NCI-H460 (cell line): ENCODE measurements at places on chromosomes 7 and 10. TPM values are rescaled to one million over a fixed set of nuclear protein-coding genes. Genes with fewer than 3 reads are reported as not detected.

The TPST1 gene
- 4.8 and 5.6 TPM in 2 replicates for total RNA-seq

The KLF14 gene
- total RNA-seq: not detected in 2 replicates

The TFPI2 gene
- total RNA-seq: 976 and 998 TPM in 2 replicates

The FKBP6 gene
- 0.17 TPM in 1 of 2 replicates, not detected in the other for total RNA-seq

The CUZD1 gene
- total RNA-seq: 1.6 and 2.2 TPM in 2 replicates

The CALML5 gene
- not detected in 2 replicates for total RNA-seq

The UFSP1 gene
- total RNA-seq: 4.6 and 7.0 TPM in 2 replicates

The NKX1-2 gene
- total RNA-seq: 0.02 TPM in 1 of 2 replicates, not detected in the other

The SFMBT2 gene
- total RNA-seq: 3.8 and 4.0 TPM in 2 replicates

The NCF1 gene
- not detected in 2 replicates for total RNA-seq

DNA sequence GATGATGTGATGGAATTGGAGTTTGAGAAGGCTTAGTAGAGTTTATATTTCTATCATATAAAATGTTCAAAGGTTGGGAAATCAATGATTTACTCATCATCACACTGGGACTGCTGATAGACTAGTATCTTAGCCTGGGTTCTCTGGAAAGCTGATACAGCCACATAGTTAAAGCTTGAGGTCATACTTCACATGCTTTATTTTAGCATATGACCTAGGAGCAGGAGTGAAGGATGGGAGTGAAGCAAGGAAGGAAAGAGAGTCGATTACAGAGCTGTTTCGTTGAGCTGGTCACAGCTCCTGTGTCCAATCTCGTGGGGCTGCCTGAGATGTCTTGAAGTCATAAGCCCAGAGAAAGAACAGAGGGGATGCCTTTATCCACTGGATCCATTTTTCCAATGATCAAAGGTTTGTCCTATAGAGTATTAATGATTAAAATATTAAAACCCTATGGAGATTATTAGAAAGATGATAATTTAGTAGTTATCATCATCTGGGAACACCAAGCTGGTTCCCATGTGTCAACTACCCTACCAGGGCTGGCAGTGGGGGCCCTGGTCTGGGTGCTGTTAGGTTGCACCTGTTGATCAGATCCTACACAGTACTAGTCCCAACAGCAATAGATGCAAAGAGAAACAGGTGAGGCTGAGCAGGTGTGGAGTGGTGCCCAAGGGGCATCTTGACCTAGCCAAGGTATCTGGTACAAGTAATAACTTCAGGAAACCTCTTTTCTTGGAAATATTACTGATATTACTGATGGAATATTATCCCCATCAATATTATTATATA lies 77.8 kb downstream of the BAMBI start:
- no peak for DNase-seq

DNA sequence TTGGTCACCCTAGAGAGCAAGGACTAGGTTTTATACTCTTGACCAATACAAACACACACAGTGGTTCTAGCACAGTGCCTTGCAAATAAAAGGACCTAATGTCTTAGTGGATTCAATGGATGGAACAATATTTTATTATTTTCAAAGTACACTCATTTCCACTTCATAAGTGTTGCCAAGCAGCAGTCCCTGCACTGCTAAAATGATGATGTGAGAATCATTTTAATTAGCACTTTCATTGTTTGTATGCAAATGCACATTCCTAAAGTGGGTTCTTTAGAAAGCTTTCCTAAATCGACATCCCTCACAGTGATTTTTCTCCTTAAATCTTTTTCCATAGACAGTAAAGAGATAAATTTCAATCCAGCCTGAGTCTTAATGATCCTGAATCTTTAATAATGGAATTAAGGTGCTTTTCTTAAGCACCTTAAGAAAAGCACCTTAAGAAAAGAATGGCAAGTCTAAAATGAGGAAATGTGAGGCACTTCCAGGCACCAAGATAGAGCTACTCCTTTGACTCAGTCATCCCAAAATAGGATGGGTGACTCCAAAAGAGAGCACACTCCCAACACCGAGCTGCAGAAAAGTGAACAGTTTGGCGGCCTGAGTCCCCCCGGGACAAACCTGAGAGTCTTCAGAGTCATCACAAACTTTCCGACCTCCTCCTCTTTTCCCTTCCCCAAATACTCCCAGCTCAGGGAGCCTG lies 84.5 kb downstream of the SORBS1 start:
- no peak for DNase-seq

DNA sequence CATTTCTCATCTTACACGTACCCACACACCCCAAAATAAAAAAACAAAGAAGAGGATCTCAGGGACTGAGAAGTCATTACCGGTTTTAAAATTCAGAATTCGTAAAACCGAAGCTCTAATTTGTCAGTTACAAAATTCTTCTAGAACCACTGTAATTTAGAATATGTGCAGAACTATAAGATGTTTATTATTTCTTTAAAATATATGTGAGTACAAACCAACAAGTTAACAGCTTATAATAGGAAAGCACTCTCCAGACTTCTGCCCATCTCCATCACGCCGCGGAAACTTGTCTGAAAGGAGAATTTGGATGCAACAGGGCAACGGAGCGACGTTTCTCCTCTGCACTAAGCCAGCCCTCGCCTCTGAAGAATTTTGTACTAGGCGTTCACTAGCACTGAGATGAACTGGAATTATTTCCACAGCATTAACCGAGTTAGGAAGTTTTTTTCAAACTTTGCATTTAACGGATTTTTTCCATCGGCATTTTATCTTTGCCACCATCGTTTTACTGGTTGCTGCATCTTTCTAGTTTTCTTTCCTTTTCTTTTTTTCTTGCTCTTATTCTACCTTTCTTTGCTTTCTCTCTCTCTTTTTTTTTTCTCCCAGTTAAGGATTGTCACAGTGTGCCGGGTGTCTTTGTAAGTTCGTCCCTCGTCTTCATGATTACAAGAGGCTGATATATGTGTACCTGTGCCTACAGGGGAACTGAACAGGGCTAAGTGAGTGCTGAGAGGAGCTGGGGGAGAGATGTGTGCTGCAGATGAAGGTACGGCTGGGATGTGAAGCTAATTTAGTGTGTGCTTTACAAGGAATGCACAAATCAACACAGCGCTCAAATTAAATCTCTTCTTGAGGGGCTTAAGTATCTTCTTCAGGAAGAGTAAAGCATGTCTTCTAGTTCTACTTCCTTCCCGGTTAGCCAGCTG lies 295.9 kb upstream of the NFE2L3 start:
- DNase-seq: no peak

GRCh38 chr10:59625721-59626522 lies 83.7 kb downstream of the SLC16A9 start:
- DNase-seq: peak; percentile 58

DNA sequence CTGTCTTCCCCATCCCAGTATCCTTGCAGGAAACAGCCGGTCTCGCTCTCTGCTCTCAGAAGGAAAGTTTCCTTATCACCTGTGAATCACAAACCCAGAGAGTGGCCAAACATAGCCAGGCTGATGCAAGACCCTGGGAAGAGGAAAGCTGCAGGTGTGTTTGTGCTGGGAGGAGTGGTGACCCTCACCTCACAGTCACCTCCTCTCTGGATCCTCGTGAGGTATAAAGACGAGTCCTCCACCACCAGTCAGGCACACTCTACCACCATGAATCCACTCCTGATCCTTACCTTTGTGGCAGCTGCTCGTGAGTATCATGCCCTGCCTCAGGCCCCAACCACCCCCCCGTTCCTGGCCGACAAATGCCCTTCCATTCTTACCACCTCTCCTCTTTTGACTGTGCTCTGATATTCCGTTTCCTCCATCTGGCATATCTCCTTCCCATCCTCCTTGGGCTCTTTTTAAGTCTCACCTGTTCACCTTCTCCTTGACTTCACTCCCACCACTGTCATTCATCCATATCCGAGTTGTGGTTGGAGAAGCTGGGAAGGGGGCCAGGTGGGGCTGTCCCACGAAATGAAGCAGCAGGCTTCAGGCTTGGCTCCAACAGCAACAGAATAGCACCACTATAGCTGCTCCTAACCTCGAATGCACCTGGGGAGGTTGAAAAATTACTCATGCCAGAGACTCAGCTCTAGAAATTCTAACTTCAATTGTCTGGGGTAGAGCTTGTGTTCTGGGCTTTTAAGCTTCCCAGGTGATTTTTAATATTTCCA lies at the start of gene PRSS1:
PRSS1 (plus strand) TSS at position 255 of the 776 bp plus-strand sequence; CDS start at position 268, 13 bp downstream.
- DNase-seq: no peak

GRCh38 chr7:131145770-131146169 lies 181.9 kb upstream of the MKLN1 start:
- DNase-seq: no peak

- no peak for DNase-seq
Observed at GRCh38 chr7:491292-491957, 28.2 kb downstream of the PDGFA start.

DNA sequence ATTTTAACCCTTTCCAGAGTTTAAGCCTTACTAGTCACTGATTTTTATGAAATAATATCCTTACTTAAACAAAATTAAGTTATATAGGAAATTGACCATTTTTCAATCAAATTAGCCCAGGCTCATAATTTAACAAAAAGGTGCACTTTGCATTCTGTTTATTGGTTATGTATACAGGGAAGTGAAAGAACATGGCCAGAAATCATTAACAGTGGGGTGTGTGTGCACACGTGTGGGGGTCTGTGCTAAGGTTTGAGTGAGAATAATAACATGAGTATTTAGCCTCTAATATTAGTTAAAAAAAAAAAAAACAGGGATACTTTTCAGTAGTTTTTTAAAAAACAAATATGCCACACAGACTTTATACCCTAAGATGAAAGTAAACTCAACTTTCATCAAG lies 510.5 kb upstream of the PFKP start:
- no peak for DNase-seq

- DNase-seq: no peak
Observed at GRCh38 chr10:62688971-62689700, 115.4 kb upstream of the ADO start.

GRCh38 chr7:133480868-133481267 lies 228.0 kb downstream of the EXOC4 start:
- DNase-seq: no peak

DNA sequence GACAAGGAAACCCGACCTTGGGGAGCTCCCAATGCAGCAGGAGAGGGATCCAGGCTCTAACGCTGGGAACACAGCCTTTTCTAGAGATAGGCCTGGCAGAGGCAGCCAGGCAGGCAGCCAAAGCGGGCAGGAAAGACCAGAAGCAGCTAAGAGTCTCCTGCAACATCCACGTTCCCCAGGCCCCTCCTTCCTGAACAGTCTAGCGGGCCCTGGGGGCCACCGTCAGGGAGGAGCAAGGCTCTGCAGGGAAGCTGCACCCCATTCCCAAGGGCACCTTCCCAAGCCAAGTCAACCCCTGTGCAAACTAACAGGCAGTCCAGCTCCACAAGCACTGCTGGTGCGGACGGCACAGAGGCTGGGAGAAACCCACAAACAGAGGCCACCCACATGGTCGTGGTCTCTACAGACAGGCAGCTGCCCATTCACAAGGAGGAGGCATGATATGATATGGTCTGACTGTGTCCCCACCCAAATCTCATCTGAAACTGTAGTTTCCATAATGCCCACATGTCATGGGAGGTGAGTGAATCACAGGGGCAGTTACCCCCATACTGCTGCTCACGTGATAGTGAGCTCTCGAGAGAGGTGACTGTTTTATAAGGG lies 115.7 kb downstream of the MAD1L1 start:
- DNase-seq: no peak

DNA sequence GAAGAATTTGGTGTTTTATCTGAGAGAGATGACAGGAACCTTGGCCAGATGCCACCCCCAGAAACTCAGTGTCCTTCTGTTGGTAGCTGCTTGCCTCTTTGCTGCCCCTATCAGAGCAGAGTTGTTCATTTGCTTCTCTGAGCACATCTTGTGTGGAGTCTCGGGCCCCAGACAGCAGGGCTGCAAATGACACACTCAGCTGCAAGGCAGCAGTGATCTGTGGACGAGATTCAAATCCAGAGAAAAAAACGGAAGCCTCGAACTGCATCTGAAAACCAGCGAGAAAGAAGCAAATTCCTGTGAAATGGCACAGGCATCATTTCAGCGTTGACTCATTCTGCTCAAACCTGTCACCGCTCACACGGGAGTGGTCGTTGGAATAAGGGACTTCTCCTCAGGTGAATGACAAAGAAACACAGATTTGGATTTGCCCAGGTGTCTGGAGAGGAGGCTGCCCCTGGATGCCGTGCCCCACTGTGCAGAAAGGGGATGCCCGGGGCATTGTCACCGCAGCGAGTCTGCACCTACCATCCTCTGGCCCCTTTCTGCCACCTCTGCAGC lies 144.7 kb downstream of the PFKFB3 start:
- DNase-seq: no peak

- no peak for DNase-seq
Observed at GRCh38 chr7:96527133-96527827, 182.4 kb downstream of the SEM1 start.
